CD4-positive, alpha-beta T cell treated with Interleukin-17A for 1 hour (primary cell): ENCODE measurements at places on chromosomes 1 and 21.

GRCh38 chr1:50262436-50262835 lies 153.7 kb downstream of the ELAVL4 start:
- DNase-seq, result no peak

DNA sequence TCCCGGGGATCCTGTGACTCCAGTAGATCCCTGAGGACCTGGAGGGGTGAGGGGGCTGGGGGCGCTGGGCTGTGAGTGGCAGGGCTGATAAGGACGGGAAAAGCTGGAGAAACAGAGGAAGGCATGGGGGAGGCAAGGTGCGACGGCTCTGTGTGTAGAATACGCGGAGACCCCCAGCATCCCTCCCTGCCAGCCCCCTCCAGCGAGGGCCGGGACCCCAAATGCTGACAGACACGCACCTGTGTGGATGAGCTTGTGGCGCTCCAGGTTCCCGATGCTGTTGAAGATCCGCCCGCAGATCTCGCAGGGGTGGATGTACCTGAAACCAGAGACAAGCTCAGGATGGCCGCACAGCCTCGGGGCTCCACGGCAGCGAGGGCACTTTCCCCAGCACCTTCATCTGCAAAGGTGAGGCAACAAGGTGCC lies 53.0 kb upstream of the RIPK4 start:
- no peak for DNase-seq

DNA sequence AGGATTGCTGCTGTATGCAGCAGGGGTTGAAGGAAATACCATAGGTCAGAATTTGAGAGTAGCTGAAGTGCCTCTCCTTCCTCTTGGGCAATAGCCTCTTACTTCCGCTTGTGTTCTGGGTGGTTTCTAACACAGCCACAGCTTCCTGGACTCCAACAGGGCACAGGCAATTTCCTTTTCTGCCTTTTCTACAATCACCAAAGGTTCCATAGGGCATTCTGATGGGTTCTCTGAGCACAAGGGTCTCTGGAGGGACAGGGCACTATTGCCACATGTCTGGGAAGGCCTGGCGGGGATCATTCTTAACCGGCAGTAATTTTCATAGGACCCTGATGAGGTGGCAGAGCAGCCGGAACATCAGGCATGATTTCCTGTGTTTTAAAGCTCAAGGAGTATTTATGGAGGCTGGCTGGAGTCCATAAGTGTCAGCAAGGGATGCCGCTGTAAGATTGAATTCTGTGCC lies 5.5 kb upstream of the AGTRAP start:
- peak; percentile 68 for DNase-seq

DNA sequence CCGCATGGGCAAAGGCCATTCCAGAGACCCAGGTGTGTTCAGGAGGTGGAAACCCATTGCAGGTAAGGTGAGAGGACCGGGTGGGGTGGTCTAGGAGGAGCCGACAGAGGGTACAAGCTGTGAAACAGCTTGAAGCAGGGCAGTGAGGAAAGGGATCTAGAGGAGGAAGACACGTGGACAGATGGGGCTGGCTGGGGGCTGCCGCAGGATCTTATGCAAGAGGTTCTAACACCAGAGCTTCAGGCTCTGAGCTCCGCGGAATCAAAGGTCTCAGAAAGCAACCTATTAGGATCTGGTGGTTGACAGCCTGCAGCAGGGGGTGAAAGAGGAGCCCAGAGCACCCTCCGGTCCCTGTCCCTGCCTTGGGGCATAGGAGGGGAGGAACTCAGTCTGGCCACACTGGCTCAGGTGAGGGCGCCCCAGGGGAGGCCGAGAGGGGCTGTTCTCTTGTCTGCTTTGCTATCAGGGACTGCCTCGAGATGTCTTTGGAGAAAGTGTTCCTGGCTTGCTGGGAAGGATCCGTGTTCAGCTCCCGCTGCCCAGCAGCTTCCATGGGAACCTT lies 1.9 kb downstream of the TFF1 start:
- DNase-seq, result no peak

DNA sequence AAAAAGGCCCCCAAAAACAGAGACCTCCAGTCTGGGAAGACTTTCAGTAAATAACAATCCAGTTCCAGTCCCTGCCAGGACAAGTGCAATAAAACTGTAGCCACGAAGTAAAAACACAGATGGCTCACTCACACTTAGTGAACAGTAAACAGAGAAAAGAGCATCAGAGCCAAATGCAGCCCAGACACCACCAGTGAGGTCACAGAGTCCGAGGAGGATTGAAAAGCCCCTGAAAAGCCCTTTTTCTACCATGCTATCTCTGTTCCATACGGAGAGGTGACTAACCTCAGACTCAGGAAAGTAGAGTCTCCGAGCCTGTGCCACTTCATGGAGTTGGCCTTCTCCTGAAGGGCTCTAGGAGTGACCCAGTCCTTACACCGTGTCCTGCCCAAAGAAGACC lies 84.5 kb downstream of the COLGALT2 start:
- no peak for DNase-seq

- DNase-seq, result no peak
Measured at GRCh38 chr1:154155251-154155650, 378 bp upstream of the NUP210L start.

DNA sequence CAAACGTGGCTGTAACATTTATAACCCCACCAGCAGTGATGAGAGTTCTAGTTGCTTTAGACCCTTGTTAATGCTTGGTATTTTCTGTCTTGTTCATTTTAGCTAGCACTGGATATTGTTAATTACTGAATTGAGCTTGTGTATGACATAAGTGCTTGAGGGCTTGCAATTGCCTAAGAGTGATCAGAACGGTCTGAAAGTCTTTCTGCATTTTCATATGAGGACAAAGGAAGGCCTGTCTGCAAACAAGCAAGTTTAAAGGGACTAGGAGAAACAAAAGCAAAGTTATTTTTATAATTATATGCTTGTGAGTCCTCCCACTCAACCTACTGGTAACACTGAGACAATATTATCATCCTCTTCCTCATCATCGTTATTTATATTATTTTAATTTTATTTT lies 305.5 kb upstream of the DUSP10 start:
- no peak for DNase-seq

- DNase-seq, result peak; percentile 89
Measured at GRCh38 chr1:235867903-235868469, 1.3 kb upstream of the LYST start.

- peak; percentile 20 for DNase-seq
Measured at GRCh38 chr21:18041012-18041411, 203.6 kb upstream of the CHODL start.

DNA sequence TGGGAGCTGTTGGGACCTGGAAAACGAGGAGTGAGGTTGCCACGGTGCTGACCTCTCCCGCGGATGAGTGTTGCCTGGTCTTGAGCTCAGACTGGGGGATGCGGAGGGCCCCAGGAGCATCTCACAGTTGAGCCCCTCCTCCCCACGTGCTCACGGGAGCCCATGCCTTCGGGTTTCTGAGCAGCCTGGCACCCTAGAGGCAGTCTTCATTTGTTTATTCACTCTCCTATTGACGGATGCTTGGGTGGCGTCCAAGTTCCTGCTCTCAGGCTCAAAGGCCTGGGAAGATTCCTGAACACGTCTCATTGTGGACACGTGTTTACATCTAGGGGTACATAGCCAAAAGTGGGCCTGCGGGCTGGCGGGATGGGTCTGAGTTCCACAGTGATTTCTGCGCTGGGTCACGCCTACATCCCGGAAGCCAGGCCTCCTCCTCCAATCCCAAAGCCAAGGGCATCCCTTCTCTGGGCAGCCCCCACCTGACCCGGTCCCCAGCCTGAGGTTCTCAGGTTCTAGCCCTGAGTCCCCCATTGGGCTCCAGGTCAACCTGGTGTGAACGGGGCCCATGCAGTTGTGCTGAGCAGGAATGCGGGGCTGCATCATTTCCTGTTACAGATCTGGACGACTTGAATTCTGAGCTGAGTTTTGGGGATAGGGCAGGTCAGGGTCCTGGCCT lies 14.7 kb downstream of the WNT3A start:
- no peak for DNase-seq

GRCh38 chr1:204560590-204561150 lies 44.5 kb downstream of the MDM4 start:
- no peak for DNase-seq

DNA sequence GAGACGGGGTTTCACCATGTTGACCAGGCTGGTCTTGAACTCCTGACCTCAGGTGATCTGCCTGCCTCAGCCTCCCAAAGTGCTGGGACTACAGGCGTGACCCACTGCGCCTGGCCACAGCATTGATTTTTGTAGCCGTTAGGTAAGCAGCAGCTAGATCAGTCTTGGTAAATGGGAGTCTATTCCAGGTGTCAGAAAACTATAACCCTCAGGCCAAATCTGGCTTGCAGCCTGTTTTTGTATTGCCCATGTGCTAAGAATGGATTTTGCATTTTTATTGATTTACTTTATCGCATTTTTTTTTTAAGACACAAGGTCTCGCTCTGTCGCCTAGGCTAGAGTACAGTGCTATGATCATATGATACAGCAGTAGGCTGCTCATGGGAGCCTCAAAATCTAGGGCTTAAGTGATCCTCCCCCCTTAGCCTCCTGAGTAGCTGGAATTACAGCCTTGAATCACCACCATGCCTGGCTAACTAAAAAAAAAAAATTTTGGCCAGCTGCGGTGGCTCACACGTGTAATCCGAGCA lies 16.6 kb upstream of the SRSF10 start:
- no peak for DNase-seq

DNA sequence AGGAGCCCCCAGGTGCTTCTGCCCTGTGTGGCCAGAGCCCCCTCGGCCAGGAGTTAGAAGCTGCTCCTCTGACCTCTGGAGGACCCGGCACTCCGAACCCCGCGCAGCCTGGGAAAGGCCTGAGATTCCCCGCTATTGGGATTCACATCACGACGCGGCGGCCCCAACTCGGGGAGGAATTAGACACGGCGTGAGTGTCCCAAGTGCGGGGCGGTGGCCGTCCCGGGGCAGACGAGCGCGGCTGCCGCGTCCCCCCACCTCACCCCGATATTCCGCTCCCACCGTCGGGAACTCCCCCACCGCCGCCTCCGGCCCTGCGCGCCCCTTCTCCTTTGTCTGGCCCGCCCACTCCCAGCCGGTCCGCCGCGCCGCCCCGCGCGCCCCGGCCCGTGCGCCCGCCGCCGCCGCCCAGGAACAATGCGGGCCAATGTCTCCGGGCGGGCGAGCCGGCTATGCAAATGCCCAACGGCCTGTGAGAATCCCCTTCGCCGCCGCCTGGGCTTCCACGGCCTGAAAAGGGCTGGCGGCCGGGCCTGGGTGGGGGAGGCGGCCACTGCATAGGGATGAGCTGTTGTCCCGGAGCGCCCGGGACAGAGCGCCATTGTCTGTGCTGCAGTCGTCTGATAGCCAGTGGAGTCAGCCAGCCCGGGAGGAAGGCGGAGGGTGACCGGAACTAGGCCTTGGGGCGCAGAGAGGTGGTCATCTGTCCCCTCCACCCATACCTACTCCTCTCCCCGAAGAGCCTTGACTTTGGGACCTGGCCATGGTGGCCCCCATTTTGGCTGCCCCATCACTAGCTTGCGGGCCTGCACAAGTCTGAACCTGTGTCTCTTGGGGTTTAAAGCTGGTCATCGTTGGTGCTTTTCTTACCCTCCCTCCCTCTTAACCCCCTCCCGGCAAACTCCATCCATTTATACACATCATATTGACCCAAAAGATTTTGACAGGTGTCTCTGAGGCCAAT lies 19.4 kb downstream of the RHBG start:
- no peak for DNase-seq
